A549 treated with CpdA at 1 μM for 4 hours (cell line): ENCODE measurements at places on chromosomes 1 and 21. TPM values are rescaled to one million over a fixed set of nuclear protein-coding genes. Genes with fewer than 3 reads are reported as not detected.

The CD84 gene
- not detected in 5 replicates for total RNA-seq

The SPATA45 gene
- total RNA-seq: 0.17 TPM in 1 of 5 replicates, not detected in the others

The TSPEAR gene
- total RNA-seq: 0.04 TPM in 1 of 5 replicates, not detected in the others

The CA6 gene
- not detected in 5 replicates for total RNA-seq

The CATSPER4 gene
- total RNA-seq: not detected in 5 replicates

The FCRL5 gene
- not detected in 5 replicates for total RNA-seq

The CYYR1 gene
- not detected in 5 replicates for total RNA-seq

The S100A7A gene
- not detected in 5 replicates for total RNA-seq

The VCAM1 gene
- total RNA-seq: 0.06 to 0.08 TPM in 2 of 5 replicates, not detected in the others

The FAM163A gene
- not detected in 5 replicates for total RNA-seq

The HNRNPCL2 gene
- not detected in 5 replicates for total RNA-seq

The PTPN22 gene
- total RNA-seq: not detected in 5 replicates

The ZNF593OS gene
- total RNA-seq: 0.22 to 0.34 TPM (median 0.27 TPM) in 4 of 5 replicates, not detected in the other

The CD1C gene
- not detected in 5 replicates for total RNA-seq

The TEKT2 gene
- total RNA-seq: not detected in 5 replicates

The RAB42 gene
- 1.1 to 2.8 TPM (median 2.3 TPM) in 5 replicates for total RNA-seq

The CAMK1G gene
- total RNA-seq: 0.22 to 0.50 TPM (median 0.43 TPM) in 5 replicates

The KIFAP3 gene
- 11.1 to 13.5 TPM (median 12.4 TPM) in 5 replicates for total RNA-seq

The FMN2 gene
- total RNA-seq: 5.0 to 6.4 TPM (median 6.3 TPM) in 5 replicates

The METTL13 gene
- total RNA-seq: 43.4 to 51.1 TPM (median 50.1 TPM) in 5 replicates

The GJA5 gene
- not detected in 5 replicates for total RNA-seq

The FNDC5 gene
- 0.47 to 0.71 TPM (median 0.54 TPM) in 5 replicates for total RNA-seq

The CADM3 gene
- 0.09 to 0.19 TPM (median 0.12 TPM) in 4 of 5 replicates, not detected in the other for total RNA-seq

The CCDC17 gene
- total RNA-seq: 0.21 to 0.37 TPM (median 0.29 TPM) in 5 replicates

The CD1B gene
- not detected in 5 replicates for total RNA-seq

The SLC30A1 gene
- 19.6 to 25.1 TPM (median 21.8 TPM) in 5 replicates for total RNA-seq

The FAM78B gene
- total RNA-seq: 0.08 to 0.46 TPM (median 0.32 TPM) in 5 replicates

The FCRL6 gene
- total RNA-seq: not detected in 5 replicates

The CNIH3 gene
- 0.24 to 0.59 TPM (median 0.37 TPM) in 5 replicates for total RNA-seq

The SELP gene
- not detected in 5 replicates for total RNA-seq

The OR2M3 gene
- total RNA-seq: not detected in 5 replicates

The RNU1-1 gene
- total RNA-seq: not detected in 5 replicates

The BRDT gene
- total RNA-seq: not detected in 5 replicates

The LCA5L gene
- total RNA-seq: 0.97 to 2.6 TPM (median 1.3 TPM) in 5 replicates

The OR2C3 gene
- not detected in 5 replicates for total RNA-seq

The CDA gene
- total RNA-seq: 32.1 to 47.4 TPM (median 36.1 TPM) in 5 replicates

The GJC2 gene
- 0.31 to 0.56 TPM (median 0.45 TPM) in 5 replicates for total RNA-seq

The NAV1 gene
- 5.8 to 13.2 TPM (median 10.7 TPM) in 5 replicates for total RNA-seq

The TRIM46 gene
- 1.2 to 1.6 TPM (median 1.5 TPM) in 5 replicates for total RNA-seq

The SPRR5 gene
- not detected in 5 replicates for total RNA-seq

The PLA2G2F gene
- 0.01 TPM in 1 of 5 replicates, not detected in the others for total RNA-seq

The PRKAA2 gene
- total RNA-seq: 2.3 to 2.9 TPM (median 2.6 TPM) in 5 replicates

The AADACL3 gene
- not detected in 5 replicates for total RNA-seq
